Neural crest cell (in vitro differentiated cells): ENCODE measurements at places on chromosomes 7 and 10. TPM values are rescaled to one million over a fixed set of nuclear protein-coding genes. Genes with fewer than 3 reads are reported as not detected.

DNA sequence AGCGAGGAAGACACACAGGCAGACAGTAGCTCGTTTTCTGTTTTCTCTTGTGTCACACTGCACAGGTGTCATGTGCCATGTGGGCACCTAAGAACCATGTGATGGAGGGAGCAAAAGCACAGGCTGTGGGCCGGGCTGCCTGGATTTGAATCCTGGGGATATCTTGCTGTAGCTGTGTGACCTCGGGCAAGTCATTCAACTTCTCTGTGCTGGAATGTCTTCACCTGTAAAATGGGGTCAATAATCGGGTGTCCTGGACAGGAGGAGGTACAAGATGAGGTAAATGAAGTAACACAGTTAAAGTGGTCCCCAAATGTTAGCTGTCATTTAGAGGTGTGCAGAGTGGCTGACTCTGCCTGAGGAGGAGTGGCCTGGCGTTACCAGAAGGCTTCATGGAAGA lies 246.9 kb downstream of the RPS24 start:
- no peaks in the 10 kb centered on the region for H3K36me3 ChIP-seq
- no peaks in the 10 kb centered on the region for H3K27me3 ChIP-seq
- H3K4me3 ChIP-seq: no peak overlapping the region
- peaks cover 38% of the 10 kb centered on the region for H3K4me1 ChIP-seq

DNA sequence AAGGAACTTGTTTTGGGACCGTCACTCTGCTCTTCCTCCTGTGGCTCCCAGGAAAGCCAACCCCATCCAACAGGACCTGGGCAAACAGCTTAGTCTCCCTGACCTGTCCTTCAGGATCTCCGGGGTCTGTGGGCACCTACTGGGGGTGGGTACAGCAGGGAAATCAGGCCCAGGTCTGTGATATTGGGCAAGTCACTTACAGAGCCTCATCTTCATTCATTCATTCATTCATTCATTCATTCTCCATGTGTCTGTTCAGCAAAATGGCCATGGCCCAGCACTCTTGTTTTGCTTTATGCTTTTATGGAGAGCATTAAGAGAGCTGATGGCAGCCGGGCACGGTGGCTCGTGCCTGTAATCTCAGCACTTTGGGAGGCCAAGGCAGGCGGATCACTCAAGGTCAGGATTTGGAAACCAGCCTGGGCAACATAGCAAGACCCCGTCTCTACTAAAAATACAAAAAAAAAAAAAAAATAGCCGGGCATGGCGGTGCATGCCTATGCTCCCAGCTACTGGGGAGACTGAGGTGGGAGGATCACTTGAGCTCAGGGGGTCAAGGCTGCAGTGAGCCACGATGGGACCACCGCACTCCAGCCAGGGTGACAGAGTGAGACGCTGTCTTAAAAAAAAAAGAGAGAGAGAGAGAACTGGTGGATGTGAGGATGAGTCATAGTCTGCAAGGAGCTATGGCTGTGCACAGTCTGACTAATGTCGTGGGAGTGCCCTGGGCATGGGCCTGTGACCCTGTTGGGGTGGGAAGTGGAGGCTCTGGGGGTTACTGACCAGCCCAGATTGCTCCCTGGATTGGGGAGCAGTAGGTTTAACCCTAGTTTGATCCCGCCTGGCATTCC lies 54.3 kb downstream of the CLIP2 start:
- no peak overlapping the region for H3K27ac ChIP-seq
- no peaks in the 10 kb centered on the region for H3K4me1 ChIP-seq
- H3K36me3 ChIP-seq: peaks cover 6% of the 10 kb centered on the region
- no peaks in the 10 kb centered on the region for H3K27me3 ChIP-seq
- H3K4me3 ChIP-seq: no peak overlapping the region

- H3K4me3 ChIP-seq: no peak overlapping the region
- no peak overlapping the region for H3K27ac ChIP-seq
- no peaks in the 10 kb centered on the region for H3K36me3 ChIP-seq
- H3K27me3 ChIP-seq: no peaks in the 10 kb centered on the region
- DNase-seq: no peak
- peaks cover 38% of the 10 kb centered on the region for H3K4me1 ChIP-seq
Measured at GRCh38 chr10:546971-547590, 142.4 kb downstream of the DIP2C start.

DNA sequence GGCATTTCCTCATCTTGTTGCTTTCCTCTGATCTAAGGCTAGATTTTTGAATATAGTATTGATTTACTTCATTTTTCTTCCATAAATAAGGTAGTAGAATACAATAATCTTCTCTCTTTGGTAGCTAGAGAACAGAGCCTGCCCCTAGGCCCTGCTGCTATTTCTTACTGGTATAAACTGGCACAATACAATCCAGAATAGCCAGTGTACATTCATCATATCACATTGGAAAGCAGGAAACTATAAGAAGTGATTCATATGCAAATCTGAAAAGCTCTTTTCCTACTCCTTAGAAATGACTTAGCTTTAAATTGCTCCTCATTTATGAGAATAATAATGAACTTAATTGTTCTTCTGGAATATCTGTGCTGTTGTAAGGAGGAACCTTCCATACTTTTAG lies 100.2 kb downstream of the KCND2 start:
- H3K4me1 ChIP-seq: no peaks in the 10 kb centered on the region
- H3K27ac ChIP-seq: no peak overlapping the region
- no peaks in the 10 kb centered on the region for H3K27me3 ChIP-seq

DNA sequence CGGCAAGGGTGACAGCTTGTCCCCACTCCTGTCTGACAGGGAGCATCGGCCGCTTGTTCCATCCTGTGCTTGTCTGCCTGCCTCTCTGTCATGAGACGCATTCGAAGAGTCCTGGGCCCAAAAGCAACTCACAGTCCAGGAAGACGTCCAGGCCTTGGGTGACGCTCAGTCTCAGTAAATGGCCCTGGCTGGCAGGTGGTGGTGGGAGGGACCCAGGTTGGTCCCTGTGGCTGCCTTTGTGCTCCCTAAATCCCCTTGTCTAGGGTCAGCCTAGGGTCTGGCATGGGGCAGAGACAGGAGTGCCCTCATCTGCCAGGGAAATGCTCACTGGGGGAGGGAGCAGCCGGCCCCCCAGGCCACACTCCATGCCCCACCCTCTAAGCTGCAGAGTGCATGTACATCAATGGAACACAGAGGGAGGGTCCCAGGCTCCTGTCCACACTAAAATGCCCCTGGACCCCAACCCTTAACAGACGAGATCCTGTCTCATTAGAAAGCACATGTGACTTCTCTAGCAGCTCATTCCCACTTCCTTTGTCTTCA lies 295.2 kb upstream of the ZNF32 start:
- DNase-seq: no peak
- H3K27me3 ChIP-seq: peaks cover 5% of the 10 kb centered on the region

- no peak overlapping the region for H3K4me3 ChIP-seq
- H3K27ac ChIP-seq: no peak overlapping the region
Measured at GRCh38 chr10:28316696-28317095, 13.8 kb upstream of the MPP7 start.

DNA sequence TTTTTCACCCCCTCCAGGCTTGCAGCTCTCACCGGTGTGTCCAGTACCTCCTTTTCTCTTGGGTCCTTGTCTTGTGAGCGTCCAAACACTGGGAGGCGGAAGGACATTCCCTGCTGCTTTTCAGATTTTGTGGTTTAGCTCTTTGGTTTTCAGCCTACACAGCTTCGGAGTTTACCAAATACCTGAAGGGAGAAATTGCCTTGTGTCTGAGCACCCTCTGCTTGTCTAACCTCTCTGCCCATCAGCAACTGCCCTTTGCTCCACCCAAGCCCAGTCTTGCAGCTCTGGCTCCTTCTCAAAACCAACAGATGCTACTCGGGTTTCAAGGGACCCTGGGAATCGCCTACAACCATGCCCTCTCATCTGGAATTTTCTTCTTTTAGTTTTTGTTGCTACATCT lies 519.1 kb upstream of the IGFBP3 start:
- no peak for DNase-seq
- H3K4me3 ChIP-seq: no peak overlapping the region
- no peak overlapping the region for H3K27ac ChIP-seq
- no peaks in the 10 kb centered on the region for H3K27me3 ChIP-seq
- H3K36me3 ChIP-seq: peaks cover 2% of the 10 kb centered on the region
- no peaks in the 10 kb centered on the region for H3K4me1 ChIP-seq

DNA sequence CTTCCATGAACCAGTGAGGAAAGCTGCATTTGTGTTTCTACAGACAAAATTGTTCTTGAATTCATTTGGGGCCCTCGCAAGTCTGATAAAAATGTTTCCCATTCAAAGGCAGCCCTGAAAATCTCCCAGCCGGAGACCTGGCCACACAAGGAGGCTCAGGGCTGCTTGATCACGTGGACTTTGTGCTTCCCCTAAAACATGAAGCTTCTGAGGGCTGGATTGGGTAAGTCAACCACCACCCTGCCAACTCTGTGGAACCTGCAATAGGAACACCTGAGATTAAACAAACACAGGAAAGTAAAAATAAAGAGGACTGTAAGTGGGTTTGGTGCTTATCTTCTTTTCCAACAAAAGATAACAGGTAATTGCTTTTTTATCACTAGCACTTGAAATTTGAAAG lies 133.8 kb downstream of the C10orf90 start:
- H3K36me3 ChIP-seq: no peaks in the 10 kb centered on the region
- H3K4me3 ChIP-seq: no peak overlapping the region
- no peak for DNase-seq

The ZNF777 gene
- total RNA-seq: 19.3 and 20.8 TPM in 2 replicates

The ITGB8 gene
- total RNA-seq: 18.2 and 19.9 TPM in 2 replicates

GRCh38 chr7:46784732-46785131 lies 797.2 kb downstream of the TNS3 start:
- no peak for DNase-seq
- no peaks in the 10 kb centered on the region for H3K27me3 ChIP-seq
- peaks cover 15% of the 10 kb centered on the region for H3K36me3 ChIP-seq
- no peak overlapping the region for H3K27ac ChIP-seq

DNA sequence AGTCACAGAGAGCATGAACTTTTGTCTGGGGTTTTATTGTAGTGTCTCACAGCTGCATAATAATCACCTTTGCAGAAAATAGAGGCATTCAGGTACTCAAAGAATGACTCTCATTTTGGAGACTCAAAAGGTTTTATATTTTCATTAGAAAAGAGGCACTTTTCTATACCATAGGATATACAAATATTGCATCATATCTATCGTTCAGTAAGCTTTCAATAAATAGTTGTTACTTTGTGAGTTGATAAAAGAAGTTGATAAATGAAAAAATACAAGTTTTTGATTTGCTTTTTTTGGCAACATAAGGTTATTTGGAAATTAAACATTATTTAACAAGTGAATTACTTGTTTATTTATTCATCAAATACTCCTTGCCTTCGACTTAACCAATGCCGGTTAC lies 279.9 kb downstream of the ARL4A start:
- H3K4me1 ChIP-seq: peaks cover 63% of the 10 kb centered on the region
- no peak for DNase-seq
- no peaks in the 10 kb centered on the region for H3K36me3 ChIP-seq
- no peaks in the 10 kb centered on the region for H3K27me3 ChIP-seq

GRCh38 chr7:33986951-33987947 lies 81.9 kb downstream of the BMPER start:
- DNase-seq: no peak
- H3K4me1 ChIP-seq: no peaks in the 10 kb centered on the region
- no peak overlapping the region for H3K4me3 ChIP-seq

GRCh38 chr10:74900297-74900696 lies 73.9 kb downstream of the KAT6B start:
- H3K36me3 ChIP-seq: no peaks in the 10 kb centered on the region
- DNase-seq: no peak
- peaks cover 19% of the 10 kb centered on the region for H3K4me1 ChIP-seq
- no peaks in the 10 kb centered on the region for H3K27me3 ChIP-seq
- H3K4me3 ChIP-seq: no peak overlapping the region

DNA sequence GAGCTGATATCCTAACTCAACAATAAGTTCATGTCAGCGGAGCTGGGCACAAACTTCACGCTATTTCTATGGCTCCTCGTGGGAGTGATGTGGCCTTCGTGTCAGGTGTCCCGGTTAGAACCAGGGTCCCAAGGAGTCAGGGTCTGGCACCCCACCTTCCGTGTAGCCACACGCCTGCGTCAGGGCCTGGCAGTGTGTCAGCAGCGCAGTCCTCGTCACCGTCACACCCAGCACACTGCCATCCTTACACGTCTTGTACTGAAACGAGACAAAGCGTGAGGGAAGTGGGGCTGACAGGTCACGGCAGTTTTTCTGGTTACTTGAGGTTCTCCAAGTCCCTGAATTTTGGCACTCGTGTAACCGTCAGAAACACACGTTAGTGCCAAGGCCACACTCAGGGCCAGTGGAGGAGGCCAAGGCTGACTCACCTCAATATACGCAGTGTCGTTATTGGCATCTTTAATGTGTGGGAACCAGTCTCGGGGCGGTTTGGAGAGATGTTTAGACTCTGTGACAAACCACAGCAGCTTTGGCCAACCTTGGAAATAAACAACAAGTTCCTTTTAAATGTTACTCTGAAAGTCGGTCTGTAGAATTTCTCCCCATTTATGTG lies 254.7 kb downstream of the ZMYND11 start:
- no peaks in the 10 kb centered on the region for H3K27me3 ChIP-seq
- no peak for DNase-seq
- H3K27ac ChIP-seq: no peak overlapping the region
- H3K36me3 ChIP-seq: peaks cover 6% of the 10 kb centered on the region
- no peak overlapping the region for H3K4me3 ChIP-seq

DNA sequence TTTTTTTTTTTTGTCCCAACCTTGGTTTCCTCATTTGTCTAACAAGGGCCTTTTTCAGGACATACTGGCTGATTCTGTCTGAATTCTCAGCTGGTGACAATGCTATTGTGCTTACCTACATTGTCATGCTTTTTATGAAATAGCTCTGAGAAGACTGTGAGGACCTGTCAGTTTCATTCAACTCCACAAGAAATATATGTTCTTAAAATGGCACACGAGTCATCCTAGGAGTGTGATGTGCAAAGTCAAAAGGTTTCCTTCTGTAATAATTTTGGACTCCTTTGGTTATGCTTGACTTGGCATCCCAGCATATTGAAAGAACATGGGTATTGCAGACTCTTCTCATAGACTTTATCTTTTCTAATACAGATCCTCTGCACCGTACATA lies 316.0 kb downstream of the GFRA1 start:
- H3K36me3 ChIP-seq: peaks cover 3% of the 10 kb centered on the region
- H3K27ac ChIP-seq: no peak overlapping the region
- no peaks in the 10 kb centered on the region for H3K27me3 ChIP-seq
- H3K4me1 ChIP-seq: peaks cover 20% of the 10 kb centered on the region
- no peak for DNase-seq
